Stimulated activated CD4-positive, alpha-beta T cell treated with anti-CD3 and anti-CD28 coated beads, Interleukin-2, amount 100 ng/mL, for 48 hours (primary cell): ENCODE measurements at places on chromosomes 3 and 15.

GRCh38 chr3:120350401-120350941, 1.3 kb upstream of the LRRC58 start:
- no peak for DNase-seq

DNA sequence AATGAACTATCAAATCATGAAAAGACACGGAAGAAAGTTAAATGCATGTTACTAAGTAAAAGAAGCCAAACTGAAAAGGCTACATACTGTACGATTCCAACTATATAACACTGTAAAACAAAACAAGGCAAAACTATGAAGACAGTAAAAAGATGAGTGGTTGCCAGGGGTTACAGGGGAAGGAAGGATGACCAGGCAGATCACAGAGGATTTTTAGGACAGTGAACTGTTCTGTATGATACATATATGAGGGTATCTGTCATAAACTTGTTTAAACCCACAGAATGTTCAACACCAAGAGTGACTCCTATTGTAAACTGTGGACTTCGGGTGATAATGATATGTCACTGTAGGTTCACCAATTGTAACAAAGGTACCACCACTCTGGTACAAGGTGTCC, 60.6 kb downstream of the CHSY1 start:
- DNase-seq: no peak

DNA sequence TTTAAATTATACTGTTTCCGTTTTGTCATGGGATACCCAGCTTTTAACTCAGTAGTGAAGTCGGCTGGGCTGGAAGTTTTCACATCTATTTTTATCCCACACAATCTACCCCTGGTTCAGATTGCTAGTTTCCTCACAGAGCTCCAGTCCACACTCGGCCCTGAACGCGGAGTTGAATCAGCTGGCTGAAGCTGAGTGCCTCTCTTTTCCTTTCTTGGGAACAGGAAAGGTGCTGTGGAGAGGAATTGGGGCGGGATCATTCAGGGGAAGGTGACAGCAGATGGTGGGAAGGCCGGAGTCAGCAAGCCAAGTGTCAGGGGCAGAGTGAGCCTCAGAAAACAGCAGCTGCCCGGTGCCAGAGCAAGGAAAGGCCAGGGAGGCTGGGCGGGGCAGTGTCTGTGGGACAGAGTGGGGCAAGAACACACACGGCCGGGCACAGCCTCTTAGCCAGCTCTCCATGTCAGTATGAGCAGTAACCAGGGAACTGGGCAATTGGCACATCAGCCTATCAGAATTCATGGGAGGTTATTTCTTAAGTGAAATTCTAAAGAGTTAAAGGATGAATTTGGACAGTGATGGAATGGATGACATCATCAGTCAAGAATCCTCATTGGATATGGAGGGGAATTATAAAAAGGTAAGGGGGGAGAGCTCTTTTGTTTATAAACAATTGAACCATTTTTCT, 135.7 kb upstream of the IL12A start:
- no peak for DNase-seq

- no peak for DNase-seq
These were observed 61.0 kb upstream of the RPL32 start for GRCh38 chr3:12902181-12902999.

DNA sequence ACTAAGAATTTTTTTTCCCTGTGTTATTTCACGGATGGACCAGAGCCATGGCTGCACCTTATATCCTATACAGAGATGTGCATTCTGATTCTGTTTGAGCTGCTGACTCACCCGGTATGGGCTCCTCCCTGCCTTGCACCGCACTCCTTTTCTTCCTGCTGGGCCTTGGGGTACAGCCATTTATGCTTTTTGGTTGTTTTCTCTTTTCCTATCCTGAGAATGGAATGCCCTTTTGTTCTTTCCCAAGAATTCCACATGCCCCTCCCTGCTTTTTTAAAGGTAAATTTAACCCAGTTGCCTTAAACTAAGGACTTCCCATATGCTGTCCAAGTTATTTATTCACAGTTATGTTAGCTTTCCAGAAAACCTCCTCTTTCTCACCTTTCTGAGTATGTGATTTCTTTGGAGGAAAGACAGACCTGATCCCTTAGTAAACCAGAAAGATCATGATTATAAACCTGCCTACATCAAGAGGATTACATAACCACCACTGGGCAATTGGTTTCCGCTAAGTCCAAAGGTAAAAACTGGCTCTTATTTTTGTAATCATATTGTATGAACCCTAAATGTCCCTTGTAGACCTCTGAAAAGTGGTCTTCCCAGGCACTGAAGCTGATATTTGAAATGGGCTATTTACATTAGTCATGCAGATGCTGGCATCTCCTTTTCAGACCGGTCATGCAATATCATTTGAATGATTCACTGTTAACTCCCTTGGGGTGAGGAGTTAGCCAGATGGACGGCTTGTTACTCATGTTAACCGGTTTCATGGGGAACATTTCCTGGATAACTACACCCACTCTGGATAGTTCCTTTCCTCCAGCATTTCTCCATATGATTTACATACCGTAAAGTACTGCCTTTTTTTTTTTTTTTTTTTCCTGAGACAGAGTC, 45.5 kb downstream of the TMOD3 start:
- DNase-seq: no peak

- no peak for DNase-seq
These were observed 25.1 kb downstream of the SNX33 start for GRCh38 chr15:75672646-75673425.

GRCh38 chr3:9397332-9397905, at the start of gene SETD5:
SETD5 (plus strand) TSS chr3:9397615; CDS start chr3:9428939, 31,324 bp downstream.
- peak; percentile 100 for DNase-seq

- DNase-seq: no peak
These were observed 24.7 kb downstream of the SLC15A2 start for GRCh38 chr3:121918779-121919483.

DNA sequence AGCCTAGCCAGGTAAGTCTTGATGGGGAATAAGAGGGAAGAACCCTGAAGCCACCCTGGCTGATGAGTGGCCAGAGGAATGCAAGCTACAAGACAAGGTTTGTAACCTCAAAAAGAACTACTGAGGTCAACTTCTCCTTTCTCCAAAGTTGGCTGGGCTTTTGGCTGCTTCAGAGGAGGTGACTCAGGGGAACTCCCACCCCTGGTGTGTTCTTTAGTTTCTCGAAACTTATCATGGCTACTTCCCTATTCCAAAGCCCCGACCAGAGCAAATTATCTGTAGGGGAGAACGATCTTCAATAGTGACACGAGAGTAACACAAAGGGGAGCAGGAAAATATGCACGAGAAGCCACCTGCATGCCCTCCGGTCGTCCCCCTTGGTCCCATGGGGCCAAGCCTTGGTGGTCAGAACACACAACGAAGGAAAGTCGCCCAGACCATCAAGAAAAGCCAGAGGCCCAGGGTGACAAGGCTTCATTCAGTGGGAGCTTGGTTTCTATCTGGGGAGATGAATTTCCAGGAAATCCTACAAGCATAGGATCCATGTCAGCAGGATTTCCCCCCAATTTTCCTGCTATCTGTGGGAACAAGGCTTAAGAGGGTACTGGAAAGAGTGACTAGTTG, 6.5 kb upstream of the BCL2A1 start:
- no peak for DNase-seq

- no peak for DNase-seq
These were observed 191.4 kb downstream of the THRB start for GRCh38 chr3:24303057-24303754.

DNA sequence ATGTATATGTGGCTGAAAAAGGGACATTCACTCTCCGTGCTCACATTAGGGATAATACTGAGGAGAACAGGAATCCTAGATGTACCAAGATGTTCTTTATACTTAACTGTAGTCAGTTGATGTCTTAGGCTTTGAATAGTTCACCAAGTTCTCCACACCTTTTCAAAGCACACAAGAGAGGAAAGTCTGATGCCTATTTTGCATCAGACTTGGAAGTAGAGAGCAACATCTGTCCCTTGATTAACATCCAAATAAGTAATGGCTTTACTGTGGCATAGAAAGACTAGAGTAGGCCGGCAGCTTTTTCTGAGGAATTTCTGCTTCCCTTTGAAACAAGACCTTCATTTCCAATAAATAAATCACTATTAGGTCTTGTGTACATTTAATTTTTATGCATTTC, 34.0 kb downstream of the PIGB start:
- no peak for DNase-seq

DNA sequence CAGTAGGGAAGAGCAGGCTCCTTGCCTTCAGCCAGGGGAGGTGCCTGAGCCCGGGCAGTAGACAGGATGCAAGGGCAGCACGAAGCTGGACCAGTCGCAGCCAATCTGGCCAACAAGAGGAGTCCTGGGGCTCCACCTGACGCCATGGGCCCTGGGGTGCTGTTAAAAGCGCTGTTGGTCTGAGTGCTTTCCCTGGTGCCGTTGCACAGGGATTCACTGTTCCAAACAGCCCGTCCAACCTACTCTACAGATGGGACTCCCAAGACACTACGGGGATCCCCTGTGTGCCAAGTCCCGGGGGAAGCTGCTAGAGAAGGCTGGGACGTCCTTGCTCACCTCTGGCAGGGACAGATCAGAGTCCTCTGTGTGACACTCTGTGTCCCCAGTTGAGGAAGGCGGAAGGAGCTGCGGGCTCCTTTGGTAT, 632 bp downstream of the CTSH start:
- DNase-seq: no peak
